Mesenchymal stem cell (in vitro differentiated cells and primary cell): ENCODE measurements at places on chromosomes 11 and 22.

- DNase-seq, result peak; percentile 41
These were observed 109.7 kb downstream of the WNT7B start for GRCh38 chr22:45867118-45867905.

DNA sequence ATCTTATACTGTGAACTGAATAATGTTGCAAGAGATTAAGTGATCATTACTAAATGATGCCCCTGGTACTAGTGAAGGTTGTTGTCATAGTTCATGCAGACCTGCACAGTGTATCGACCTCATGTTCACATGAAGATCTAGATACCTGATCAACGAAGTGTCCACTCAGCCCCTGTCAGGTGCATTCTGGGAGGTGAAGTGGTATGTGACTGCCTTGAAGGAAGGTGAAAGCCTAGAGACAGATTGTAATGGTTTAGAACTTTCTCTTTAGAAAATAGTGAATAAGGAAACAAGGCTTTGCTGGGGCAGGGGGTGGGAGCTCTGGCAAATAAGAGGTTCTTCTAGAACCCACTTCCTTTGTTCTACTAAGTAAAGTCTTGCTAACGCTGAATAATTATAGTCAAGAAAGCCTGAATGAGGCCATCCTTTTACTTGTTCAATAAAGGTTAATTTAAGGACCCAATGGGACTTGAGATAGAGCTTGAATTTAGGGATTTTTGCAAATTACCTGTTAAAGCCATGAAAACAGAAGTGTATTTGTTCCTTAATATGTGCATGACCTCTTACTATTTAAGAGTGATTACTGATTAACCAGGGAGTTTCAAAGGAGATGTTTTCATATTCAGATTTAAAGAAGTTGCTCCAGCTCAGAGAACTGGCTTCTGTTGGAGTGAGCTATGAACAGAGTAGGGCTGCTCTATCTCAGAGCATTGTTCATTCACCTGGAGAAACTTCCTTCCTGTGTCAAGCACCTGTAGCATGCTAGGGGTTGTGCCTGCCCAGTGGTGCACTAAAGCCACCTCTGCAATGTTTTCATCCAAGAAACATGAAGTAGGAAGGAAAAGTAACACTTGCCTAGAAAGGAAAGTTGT lies 45.3 kb downstream of the C22orf31 start:
- DNase-seq, result no peak

- peak; percentile 34 for DNase-seq
These were observed 49.0 kb upstream of the CSNK2A3 start for GRCh38 chr11:11401960-11402535.

DNA sequence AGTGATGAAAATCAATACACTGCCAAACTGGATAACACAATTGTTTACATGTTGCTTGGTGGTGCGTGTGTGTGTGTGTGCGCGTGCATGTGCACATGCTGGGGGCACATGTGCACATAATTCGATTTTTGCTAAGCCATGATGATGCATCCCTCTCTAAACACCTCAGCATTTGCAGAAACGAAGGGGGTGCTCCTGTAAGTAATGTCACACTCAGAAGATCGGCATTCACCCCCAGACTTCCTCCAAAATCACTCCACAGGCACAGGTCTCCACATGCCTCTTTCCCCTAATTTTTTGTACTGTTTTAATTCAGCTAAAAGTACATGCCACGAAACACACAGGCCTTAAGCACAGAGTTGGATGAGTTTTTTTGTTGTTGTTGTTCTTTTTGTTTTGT lies 341.5 kb downstream of the SHANK2 start:
- DNase-seq, result no peak

DNA sequence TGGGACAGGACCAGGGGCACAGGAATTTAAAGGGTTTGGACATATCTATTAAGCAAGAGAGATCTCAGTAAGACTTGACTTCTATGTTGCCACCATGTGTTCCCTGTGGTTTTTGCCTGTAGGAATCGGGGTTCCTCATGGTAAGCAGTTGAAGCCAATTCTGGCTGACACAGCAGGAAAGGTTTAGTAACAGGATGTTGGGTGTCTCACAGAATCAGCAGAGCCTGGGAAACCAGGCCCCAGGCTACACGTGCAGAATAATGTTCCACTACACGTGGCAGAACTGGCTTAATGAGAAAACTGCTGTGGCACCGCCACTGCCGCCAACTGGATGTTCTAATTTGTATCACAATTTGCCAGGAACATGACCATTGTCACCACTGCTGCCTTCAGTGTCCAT lies 264.6 kb upstream of the PLET1 start:
- peak; percentile 86 for DNase-seq

DNA sequence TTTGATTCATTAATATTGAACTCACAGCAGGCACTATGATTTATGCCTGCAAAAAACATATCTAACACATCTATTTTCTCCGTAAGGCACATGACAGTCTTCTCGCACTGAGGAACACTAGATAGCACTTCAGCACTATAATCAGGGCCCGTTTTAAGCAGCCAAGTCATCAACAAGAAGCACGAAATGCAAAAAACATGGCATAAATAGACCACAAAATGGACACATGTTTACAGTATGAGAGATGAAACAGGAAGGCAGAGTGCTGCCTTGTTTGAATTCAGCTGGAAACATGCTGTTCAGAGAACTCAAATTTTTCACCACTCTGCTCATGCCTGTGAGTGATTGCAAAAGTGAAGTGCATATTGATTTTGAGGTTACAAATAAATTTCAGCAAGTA lies 205.8 kb upstream of the PDGFD start:
- peak; percentile 72 for DNase-seq

DNA sequence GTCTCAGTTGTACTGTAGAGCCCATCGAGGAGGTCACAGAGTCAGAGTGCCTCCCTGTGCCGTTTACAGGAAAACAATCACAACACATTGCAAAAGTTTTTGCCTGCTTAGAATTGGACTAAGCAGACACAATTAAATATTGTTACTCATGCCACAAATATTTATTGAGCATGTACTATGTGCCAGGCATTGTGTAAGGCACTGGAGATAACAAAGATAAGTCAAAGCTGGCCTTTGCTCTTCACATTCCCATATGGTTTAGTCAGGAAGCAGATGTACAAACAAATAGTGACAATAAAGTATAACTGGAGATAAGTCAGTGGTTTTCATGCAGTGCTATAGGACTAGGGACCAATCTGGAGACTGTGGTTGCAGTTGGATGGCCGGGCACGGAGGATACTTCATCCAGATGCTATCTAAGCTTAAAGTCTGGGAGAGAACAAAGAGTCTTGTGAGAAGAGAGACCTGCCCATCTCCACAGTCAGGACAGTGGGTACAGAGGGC lies 550.7 kb downstream of the INSC start:
- peak; percentile 92 for DNase-seq

DNA sequence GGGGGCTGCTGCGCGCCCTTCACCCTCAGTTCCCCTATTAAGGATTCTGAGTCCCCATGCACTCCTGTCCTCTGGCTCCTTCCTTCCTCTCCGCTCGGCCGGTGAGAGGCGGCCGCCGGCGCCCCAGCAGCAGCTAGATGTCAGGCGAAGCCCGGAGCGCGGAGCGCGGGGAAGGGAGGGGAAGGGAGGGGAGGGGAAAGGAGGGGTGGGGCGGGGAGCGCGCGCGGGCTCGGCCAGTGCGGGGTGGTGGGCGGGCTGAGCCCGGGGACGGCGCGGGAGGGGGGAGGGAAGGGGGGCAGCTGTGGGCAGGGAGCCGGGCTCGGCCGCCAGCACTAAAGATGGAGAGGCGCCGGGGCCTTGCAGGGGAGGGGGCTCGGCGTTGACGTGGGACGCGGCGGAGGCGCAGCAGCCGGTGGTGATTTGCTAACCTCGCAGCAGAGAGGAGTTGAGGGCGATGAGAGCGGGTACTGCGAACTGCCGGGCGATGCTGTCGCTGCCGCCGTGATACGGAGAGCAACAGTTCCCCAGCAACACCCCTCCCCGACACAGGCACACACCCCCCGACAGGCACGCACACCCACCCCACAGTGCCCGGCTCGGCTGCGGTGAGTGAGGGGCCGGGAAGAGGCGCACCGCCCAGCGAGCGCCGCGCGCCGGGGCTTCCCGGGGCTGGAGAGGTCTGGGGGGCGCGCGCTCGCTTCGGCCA lies at the start of gene ZBTB16:
Gene ZBTB16, plus strand, starts transcription at position 434 of the 706 bp plus-strand sequence. CDS start 3,590 bp downstream, outside the sequence.
- peak; percentile 82 for DNase-seq

- DNase-seq, result peak; percentile 17
These were observed 59.7 kb downstream of the NARS2 start for GRCh38 chr11:78514922-78515502.

GRCh38 chr11:120021978-120022377 lies 115.9 kb downstream of the TRIM29 start:
- no peak for DNase-seq

DNA sequence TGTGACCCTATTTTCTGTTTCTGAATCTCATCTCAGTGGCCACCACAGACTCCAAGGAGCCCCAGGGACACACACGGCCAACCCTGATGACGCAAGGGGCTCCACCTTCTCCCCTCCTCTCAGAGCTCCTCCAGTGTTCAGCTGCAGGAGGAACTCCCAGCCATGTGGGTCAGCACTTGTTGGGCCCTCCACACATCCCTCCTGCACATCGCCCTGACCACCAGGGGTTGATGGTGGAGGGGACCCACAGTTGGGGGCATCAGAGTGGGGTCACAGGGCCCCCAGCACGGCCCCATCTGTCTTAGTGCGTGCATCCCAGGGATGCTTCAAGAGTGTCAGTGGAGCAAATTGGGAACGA lies 499.6 kb downstream of the BRD1 start:
- no peak for DNase-seq

DNA sequence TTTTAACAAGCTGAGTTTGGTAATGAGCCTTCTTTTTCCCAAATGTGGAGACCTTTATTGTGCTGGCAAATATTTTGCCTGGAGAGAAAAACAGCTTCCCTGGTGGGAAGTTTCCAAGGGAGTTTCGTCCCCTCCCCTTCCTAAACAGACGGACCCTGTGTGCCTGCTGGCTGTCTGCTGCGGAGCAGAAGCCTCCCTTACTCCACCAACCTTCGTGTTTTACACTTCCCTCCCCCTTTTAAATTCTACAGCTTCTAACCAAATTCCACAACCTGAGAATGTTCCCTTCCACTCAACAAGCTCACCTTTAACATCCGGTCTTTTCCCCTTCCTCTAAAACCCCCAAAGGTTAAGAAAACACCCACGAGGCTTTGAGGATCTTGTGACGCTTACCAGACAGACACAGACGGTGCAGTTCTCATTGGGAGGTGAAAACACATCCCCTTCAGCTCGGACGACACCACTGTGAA lies 17.1 kb downstream of the VWCE start:
- no peak for DNase-seq

- DNase-seq, result peak; percentile 69
These were observed 2.0 kb downstream of the CTNND1 start for GRCh38 chr11:57763568-57763967.

GRCh38 chr11:119441898-119442243 lies 18.9 kb upstream of the THY1 start:
- DNase-seq, result no peak

GRCh38 chr11:69085490-69086095 lies 36.9 kb downstream of the TPCN2 start:
- DNase-seq, result no peak

DNA sequence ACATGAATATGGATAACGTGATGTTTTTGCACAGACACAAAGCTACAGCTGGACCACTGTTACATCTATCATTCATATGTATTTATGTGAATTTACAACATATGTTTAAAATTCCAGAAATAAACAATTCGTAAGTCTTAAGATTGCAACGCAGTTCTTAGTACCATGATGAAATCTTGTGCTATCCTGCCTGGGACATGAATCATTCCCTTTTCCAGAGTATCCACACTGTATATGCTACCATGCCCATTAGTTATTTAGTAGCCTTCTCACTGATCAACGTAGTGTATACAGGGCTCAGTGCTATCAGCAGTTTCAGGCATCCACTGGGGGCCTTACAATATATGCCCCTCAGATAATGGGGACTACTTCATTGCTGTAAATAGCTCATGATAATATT lies 4.3 kb downstream of the ATL3 start:
- DNase-seq, result peak; percentile 90

- DNase-seq, result peak; percentile 13
These were observed 11.4 kb upstream of the CAT start for GRCh38 chr11:34427186-34427805.
